ENCODE measurements at places on chromosomes 11 and 22.

DNA sequence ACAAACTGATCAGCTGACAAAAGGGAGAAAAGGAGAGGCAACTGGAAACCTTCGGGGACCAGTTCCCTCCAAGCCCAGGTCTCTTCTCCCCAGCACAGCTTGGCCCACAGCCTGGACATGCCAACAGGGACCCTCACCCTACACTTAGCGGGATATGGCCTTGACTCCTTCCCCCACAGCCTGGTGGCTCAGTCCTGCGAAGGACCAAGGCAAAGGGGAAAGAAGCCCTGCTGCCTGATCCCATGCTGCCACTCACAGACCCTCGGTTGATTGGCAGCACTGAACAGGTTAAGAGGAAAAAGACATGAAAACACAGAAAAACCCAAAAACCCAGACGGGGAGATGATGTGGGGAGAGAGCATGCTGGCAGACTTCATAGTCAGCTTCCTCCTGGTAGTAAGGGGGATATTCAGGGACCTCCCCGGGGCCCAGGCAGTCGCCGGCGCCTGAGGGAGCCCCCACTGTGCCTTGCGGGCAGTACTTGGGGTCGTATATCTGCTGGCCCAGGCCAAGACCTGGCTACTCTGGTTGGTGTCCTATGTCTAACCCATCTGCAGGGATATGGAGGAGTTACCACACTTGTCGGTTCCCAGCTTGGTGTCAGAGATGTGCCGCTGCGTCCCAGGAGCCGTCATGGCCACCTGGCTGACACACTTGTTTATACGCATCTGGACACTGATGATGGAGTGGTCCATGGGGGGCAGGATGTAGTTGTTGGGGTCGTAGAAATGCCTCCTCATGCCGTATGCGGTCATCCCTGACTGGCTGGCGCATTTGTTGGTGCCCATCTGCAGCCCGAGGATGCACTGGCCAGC is 34.2 kb upstream of the HORMAD2 start:
- no peak for DNase-seq

- DNase-seq, result no peak
These were observed 18.8 kb upstream of the SLC36A4 start for GRCh38 chr11:93216511-93217101.

DNA sequence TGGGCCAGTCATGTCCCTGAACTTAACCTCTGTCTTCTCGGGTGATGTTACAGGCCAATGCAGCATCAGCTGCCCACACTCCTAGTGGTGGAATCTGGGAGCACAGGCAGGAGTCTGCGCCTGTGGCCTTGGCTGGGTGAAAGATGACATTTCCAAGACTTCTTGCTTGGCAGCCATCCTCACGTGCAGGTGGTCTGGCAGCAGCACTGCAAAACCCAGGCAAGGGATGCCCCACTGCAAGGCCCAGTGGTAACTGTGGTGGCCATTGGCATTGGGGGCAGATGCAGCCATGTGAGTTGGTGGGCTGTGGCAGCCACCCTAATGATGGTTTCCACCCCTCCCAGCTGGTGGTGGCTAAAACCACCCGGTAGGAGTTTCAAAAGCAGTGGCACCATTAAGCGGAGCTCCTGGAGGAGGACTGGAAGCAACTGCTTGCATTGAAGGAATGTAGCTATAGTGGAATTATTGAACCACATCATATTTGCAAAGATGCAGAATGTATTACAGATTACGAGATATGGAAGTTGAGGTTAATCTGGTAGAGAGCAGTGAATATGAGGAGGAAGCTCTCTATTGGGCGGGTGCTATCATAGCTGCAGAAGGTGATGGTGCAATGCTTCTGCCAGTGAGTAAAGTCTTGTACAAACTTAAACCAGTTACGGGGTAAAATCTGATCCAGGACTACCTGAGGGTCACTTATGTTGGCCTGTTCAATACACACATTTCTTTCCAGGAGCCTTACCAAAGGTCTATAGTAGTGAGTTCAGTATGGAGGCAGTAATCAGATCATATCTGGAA is 120.7 kb upstream of the TOP3B start:
- DNase-seq, result no peak

DNA sequence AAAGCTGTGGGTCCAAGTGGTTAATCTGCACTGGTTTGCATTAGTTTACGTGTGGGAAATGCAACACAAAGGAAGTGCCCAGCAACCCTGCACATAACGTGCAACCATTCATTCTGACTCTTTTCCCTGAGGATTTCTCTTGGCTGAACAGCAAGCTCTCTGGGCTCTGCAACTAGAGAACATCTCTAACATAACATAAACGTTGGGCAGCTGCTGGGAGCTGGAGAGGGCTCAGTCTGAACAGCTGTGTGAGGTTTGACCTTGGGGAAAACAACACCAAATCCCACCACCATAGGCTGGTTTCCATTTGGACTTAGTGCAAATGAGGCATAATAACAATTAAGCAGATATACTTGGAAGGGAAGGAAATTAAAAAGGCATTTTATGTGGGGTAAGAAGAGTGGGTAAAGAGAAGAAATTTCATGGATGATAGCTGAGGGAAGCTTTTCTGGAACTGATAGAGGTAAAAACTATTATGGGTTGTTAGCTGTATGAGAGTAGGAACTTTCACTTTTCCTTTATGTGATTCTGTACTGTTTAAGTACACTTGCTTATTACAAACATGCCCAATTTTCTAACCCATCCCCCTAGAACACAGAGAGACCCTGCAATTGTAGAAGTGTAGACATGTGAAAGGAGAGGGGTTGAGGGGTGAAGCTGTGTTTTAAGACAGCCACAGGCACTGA is 76.2 kb downstream of the SNX19 start:
- DNase-seq, result no peak

DNA sequence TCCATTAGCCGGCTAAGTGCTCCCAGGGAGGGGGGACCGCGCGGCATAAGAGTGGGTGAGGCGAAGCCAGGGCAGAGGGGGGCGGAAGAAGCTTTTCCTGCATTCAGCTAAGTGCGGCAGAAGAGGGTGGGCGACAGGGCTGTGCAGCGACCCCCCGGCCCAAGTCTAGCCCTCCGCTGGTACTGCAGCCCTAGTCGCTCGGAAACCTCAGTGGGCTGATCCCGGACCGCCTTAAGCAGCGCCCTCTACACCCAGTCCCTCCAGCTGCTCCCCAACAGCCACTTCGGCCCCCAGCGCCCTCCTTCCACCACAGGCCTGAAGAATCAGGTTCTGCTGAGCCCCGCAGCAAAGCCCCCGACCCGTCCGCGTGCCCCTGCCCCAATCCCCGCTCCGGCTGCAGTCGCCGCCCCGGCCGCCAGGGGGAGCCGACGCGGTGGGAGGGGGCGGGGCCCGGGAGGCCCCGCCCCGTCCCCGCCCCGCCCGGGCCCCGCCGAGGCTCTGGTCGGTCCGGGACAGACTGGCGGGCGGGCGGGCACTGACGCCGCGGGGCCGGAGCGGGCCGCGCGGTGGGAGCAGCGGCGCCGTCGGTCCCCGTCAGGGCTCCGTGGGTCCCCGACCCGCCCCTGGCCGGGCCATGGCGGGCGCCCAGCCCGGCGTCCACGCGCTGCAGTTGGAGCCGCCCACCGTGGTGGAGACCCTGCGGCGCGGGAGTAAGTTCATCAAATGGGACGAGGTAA is at the start of gene PLCB3:
Gene PLCB3 (plus strand): TSS at position 515 of the 737 bp plus-strand sequence. CDS start 120 bp downstream, at position 635.
- no peak for DNase-seq

DNA sequence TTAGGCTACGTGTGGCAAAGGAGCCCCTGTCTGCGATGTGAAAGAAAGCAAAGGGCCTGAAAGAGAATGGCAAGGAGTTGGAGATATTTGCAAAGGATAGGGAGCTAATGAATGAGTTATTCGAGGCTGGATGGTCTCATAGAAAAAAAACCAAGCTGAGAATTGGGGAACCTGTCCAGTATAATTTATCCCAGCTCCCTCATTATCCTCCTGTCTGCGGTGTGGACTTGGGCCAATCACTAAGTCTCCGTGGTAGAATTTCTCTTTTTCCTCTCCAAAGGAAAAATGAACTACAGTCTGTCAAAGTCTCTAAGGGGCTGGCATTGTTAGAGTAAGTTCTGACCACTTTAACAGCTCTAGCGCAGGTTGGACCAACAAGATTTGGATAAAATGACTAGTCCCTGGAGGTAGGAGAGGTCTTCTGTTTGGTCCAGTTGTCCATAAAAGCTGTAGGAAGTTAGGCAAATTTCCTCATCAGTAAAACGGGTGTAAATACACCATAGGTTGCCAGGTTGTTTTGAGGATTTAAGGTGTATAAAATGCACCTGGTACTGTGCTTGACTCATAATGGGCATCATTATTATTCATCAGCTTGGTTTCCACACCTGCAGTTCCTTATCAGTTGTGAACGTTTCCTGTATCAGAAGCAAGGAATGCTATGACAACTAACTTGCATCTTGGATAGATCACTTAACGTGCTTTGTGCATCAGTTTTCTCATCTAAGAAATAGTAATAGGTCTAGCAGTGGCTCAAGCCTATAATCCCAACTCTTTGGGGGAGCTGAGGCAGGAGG is 10.3 kb upstream of the CDON start:
- no peak for DNase-seq

- DNase-seq, result no peak
These were observed 77.8 kb downstream of the CDKN1C start for GRCh38 chr11:2807801-2808241.

- no peak for DNase-seq
These were observed 38.9 kb downstream of the ZNF195 start for GRCh38 chr11:3340025-3340424.

- DNase-seq, result no peak
These were observed 184.7 kb upstream of the TBCEL start for GRCh38 chr11:120839201-120839600.

DNA sequence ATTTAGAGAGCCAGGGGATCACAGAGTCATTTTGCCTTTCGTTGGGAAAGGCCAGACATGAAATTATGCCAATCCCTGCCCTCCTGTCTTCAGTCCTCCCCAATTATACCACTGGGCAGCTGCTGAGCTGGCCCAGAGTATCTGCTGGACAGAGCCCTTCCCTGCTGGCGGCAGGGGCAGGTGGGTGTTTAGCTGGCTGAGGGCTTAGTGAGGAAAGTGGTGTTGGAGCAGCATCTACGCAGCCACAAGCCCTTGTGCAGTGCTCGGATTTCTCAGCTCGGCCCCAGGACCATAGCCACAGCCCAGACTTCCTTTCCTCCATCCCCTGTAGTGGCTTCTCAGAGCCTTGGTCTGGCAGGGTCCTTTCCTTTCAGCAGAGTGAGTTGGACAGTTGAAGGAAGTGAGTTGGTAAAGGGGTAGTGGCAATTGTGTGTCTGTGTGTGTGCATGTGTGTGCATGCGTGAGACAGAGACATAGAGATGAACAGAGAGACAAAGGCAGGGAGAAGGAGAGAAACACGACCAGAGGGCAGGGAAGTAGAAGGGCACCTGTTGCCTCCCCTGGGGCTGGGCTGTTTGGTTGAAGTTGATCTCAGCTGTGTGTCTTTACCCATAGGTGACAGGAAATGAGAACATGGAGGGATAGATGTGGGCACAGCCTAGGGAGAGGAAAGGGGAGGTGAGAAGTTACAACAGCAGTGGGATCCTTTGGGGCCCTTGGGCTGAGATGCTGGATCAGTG is 66.2 kb downstream of the GRIK4 start:
- no peak for DNase-seq

- no peak for DNase-seq
These were observed 18.5 kb downstream of the NF2 start for GRCh38 chr22:29621761-29622526.

DNA sequence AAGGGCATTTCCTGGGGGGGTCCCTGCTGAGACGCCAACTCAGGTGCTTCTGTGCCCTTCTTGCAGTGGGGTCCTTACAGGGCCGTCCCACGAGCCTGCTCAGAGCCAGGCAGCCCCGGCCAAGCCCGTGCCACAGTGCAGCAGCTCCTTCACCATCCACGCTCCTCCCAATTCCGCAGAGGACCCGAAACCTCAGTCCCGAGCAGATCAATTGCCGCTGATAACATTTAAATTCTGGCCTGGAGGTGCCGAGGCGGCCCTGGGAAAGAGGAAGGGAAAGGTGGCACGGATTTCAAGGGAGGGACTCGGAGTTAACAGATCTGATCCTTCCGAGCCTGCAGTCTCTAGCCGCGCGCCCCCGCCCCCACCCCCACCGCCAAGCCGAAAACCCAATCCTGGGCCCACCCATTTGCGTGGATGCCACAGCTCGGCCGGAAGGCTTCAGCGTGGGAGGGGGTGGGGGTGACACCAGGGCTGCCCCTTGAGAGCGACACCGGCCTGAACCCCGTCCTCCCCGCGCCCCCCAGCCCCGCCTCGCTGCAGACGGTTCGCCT is 32.3 kb upstream of the JAM3 start:
- DNase-seq, result no peak

- no peak for DNase-seq
These were observed 150.6 kb downstream of the CTTN start for GRCh38 chr11:70548976-70549375.

GRCh38 chr11:113507341-113507740 is 32.1 kb upstream of the DRD2 start:
- DNase-seq, result no peak

DNA sequence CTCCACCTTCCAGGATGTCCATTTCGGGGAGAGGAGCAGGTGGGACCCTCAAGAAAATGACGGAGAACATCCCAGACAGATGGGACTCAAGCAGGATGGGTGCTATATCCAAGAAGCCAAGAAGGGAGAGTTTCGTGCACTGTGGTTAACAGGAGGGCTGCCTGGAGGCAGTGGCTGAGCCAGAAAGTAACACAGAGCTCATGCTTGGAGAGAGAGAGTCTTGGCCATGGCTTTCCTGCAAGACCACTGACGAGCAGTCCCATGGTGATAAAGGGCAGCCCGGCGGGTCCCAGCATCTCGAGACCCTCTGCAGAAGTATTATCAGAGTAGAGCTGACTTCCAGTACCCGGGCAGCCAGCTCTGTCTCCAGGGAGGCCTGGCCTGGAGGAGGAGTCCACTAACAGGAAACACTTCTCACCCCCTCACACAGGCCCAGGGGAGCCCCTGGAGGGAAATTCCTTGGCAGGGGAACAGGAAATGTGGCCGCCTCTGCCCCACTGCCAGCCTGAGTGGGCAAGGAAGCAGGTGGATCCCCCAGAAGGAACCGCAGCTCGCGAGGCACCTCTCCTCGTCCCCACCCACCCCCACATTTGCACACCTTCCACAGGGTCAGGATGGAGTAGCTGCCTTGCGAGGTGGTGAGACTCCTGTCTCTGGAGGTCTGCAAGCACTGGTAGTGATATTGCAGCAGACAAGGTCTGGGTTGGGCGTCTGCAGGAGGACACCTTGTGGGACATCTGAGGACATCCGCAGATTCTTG is 32.2 kb downstream of the CYTH4 start:
- DNase-seq, result no peak

DNA sequence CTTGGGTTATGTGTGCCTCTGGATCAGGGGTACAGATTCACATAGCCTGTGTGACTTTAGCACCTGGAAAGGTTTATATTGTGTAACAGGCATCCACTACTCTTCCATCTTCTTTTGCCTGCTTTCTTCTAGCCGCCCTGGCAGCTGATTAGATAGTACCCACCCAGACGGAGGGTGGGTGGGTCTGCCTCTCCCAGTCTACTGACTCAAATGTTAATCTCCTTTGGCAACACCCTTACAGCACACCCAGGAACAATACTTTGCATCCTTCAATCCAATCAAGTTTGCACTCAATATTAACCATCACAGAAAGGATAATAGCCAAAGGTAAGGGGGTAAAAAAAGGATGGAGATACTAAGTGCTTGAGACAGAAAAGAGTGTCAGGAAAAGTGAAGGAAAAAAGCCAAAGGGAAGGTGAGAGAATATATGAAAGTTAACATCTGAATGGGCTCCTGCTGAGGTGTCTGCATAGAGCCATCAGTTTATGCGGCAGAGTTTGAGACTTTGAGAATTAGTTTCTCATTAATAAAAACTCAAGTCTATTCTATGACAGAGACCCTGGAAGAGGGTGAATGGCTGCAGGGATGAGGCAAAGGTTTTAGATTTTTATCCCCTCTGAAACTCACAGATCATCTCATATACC is 2.6 kb upstream of the OR51B6 start:
- DNase-seq, result no peak

Measured in stimulated activated CD4-positive, alpha-beta T cell treated with anti-CD3 and anti-CD28 coated beads, TNF-alpha, amount 100 ng/mL, for 4 hours (primary cell).